GM18507 (cell line): ENCODE measurements at places on chromosomes 1 and 21.

DNA sequence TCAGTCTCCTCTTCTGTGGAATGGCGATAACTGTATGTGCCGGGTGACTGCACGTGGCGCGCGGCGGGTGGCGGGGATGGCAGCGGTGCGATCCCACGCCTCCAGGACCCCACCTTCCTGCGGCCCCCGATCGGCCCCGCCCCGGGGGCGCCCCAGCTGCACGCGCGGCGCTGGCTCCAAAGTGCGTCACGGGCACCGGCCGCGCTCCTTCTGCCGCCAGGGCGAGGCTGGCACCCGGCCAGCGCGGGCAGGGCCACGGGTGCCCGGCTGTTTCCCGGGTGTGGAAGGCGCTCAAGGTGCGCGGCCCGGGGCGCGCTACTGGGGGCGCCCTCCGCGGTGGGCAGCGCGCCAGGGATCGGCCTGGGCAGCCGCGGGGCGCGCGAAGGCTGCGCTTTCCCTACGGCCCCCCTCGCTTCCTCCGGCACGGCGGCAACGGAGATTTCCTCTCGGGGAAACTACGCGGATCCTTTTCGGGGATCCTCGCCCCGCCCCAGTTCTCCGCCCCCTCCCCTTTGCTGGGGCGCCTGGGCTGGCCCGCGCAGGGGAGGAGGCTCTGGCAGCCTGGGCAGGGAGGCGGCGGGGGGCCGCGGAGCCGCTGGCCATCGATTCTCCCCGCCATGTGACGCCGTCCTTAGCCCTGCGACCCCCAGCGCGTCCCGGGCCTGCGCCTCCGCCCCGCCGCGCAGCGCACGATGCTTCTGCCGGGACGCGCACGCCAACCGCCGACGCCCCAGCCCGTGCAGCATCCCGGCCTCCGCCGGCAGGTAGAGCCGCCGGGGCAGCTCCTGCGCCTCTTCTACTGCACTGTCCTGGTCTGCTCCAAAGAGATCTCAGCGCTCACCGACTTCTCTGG lies at the start of gene EVA1C:
TSS of gene EVA1C (plus strand) at position 545 of the 853 bp plus-strand sequence. CDS start at position 693, 148 bp downstream.
- no peak for DNase-seq

GRCh38 chr1:200676829-200677228 lies 7.1 kb upstream of the DDX59 start:
- no peak for DNase-seq

DNA sequence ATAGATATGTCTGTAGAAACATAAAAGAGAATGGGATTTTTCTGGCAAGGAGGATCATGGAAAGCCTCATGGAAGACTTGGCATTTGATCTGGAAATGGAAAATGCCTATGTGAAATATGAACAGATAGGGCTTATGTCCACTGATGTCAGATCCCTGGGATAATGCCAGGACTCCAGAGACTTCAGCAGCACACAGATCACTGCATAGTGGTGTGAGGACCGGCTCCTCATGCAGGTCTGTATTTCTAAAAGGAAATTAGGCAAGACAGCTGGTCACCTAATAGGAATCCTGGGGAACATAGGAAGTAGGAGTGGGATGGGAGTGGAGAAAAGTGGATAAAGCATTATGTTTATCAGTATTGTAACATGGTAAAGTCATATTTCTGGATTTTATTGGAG lies 56.8 kb upstream of the IPO9 start:
- DNase-seq, result no peak

DNA sequence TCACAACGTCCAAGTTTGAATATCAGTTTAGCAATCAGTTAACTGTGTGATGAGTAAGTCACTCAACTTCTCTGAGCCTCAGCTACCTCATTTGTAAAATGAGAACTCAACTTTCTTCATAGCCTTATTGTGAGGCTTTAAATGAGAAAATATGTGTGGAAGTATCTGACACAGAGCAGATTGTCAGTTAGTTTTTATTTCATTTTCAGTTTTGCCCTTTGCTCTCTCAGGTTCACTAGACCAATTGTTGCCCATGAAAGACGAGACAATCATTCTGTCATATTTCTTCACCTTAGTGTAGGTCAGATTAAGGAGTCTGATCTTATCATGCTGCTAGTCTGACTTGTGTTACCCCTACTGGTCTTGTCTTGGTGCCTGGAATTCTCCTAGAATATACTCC lies 232.8 kb upstream of the PTBP2 start:
- DNase-seq, result no peak

GRCh38 chr1:107965110-107965991 lies at the start of gene VAV3:
Gene VAV3 (minus strand): TSS chr1:107965180. CDS start chr1:107964869, 311 bp downstream.
- DNase-seq, result no peak

DNA sequence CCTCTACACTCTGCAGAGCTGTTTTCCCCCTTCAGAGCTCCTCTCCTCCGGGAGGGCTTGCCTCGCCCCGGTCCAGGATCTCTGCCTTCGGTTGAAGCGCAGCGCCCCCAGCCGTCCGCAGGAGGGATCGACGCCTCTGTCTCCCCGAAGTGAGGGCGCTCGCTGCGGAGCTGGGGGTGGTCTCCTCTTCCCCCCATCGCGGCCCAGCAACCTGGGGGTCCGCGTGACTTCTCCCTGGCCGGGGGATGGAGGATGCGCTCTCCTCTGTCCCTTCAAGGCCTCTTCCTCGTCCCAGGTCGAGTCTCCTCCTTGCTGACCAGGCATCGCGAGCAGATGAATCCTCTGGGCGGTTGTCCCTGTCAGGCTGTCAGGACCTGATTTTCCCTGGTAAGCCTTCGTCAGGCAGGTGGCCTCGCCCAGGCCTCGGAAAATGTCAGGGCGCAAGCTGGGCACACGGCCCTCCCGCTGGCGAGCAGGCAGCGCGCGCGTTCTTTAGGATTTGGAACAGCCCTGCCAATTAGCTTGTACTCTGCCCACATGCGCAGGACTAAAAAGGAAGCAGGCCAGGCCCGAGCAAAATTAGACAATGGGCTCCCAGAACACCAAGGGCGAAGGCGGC lies 90.5 kb downstream of the EDEM3 start:
- DNase-seq, result peak; percentile 29

DNA sequence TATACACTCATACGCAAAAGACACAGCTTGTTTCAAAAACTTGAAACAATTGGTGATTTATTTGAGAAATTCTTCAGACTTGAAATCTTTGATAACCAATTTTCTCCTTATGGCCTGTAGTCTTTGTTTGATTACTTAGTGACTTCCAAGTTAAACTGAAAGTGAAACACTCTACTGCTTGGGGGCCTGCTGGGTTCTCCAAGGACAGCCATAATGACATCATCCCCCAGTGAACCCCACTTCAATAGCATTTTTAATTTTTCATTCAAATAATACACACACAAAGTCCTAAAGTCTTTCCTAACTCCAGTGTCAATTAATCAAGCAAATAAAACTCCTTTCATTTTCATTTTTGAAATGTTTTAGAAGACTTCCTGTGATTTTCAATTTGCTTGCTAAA lies 59.2 kb downstream of the KRTAP19-8 start:
- no peak for DNase-seq

GRCh38 chr1:104761961-104762570 lies 1012.4 kb downstream of the AMY1C start:
- DNase-seq, result no peak

- no peak for DNase-seq
These were observed 39.7 kb upstream of the PADI2 start for GRCh38 chr1:17158961-17159360.

GRCh38 chr1:231986631-231987336 lies 360.2 kb downstream of the DISC1 start:
- no peak for DNase-seq

DNA sequence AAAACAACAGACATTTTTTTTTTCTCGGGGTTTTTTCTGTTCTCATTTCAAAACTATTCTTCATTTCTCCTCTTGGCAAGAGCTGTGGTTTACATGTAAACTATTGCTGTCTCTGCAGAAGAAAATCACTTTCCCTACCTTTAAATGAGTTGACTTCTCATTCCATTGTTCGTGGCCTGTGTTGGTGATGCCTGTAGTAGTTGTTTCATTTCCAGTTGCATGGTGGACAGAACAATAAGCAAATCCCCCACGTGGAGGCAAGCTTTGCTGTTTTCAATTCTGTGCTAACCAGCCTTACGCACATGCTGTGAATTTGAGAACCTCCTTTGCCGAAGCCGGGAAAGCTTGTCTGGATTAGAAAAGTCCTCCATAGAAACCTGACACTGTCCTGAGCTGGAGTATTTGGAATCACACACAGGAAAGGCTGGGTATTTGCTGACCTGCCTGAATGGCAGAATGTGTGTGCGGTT lies 26.2 kb upstream of the MAP3K7CL start:
- DNase-seq, result no peak

- no peak for DNase-seq
These were observed 115.1 kb upstream of the JUN start for GRCh38 chr1:58898739-58899586.

- DNase-seq, result no peak
These were observed 35.6 kb downstream of the IL23R start for GRCh38 chr1:67201891-67202290.

DNA sequence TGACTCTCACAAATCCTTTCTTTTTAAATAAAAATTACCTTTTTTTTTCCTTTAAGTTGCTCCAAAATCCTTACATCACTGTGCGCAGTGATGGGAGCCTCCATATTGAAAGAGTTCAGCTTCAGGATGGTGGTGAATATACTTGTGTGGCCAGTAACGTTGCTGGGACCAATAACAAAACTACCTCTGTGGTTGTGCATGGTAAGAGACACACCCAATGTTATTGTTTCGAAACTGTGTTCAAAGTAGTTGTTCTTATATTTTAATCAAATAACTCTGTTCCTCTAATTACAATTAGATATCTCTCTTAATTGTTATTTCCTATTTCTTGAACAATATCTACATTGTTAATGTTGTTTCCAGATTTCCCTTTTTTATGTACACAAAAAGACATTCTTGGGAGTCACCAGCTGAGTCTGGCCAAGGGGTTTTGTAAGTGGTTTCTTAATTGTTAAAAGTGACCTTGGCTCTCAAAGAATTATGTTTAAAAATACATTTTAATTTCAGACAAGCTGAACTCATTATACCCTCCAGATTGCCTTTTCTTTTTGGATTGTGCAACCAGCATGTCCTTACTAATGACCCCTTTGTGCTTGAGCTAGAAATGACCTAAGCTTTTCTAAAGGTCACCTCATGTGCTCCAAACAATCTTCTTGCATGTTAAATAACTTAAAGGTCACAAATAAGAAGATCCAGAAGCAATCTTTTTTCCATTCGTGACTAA lies 250.1 kb downstream of the HMCN1 start:
- no peak for DNase-seq

DNA sequence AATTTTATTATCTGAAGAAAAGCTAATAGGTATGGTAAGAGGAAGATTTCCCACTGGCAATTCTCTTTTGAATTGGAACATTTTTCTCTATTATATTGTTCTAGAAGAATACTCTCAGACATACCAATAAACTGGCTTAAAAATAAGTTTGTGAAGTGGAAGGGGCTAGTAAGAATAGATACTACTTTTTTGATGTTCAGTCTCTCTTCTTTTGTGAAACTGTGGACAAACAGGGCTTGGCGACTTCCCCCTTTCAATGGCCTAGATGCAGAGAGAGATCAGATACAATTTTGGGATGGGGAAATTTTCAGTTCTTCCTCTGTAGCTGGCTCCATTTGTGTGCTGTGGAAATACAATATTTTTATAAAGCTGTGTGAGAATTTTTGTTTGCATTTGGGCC lies 2.5 kb downstream of the PBX1 start:
- no peak for DNase-seq

GRCh38 chr1:4963251-4963650 lies 308.8 kb downstream of the AJAP1 start:
- no peak for DNase-seq

GRCh38 chr1:3930301-3931006 lies 30.4 kb upstream of the C1orf174 start:
- DNase-seq, result no peak

- DNase-seq, result no peak
These were observed 4.0 kb upstream of the CSF3R start for GRCh38 chr1:36486439-36487335.

- peak; percentile 60 for DNase-seq
These were observed 24.0 kb downstream of the QSOX1 start for GRCh38 chr1:180178511-180179161.

DNA sequence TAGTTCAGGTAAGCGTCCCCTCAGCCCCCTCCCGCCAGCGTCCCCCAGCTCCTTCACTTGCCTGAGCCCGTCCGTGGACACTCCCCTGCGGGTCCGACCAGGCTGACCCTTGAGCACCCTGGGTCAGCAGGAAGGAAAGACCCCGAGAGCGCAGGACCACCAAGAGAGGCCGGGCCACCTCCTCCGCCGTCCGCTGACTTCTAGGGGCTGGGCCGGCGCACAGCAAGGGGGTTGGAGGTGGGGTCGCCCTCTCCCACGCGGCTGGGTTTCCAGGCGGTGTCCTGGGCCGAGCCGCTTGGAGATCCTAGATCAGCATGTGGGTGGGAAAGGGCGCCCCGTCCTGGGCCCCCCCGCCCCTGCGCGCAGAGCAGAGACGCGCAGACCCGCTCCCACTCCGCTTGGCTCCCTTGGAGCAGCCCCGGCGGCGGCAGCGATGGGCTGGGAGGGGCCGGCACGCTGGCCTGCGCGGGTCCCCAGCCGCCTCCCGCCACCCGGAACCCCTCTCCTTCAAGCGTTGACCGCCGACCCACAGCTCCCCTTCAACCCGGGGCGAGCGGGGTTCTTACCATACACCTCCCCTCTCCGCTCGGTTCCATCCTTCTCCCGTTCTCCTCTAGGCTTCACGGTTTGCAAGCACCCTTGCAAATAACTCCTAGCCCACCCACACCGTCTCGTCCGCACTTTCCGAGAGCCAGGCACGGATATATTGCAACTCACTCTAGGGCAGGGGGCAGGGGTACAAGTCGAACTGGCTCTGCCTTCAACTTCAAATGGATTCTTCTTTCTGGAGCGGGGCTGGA lies 7.5 kb downstream of the KNCN start:
- no peak for DNase-seq

DNA sequence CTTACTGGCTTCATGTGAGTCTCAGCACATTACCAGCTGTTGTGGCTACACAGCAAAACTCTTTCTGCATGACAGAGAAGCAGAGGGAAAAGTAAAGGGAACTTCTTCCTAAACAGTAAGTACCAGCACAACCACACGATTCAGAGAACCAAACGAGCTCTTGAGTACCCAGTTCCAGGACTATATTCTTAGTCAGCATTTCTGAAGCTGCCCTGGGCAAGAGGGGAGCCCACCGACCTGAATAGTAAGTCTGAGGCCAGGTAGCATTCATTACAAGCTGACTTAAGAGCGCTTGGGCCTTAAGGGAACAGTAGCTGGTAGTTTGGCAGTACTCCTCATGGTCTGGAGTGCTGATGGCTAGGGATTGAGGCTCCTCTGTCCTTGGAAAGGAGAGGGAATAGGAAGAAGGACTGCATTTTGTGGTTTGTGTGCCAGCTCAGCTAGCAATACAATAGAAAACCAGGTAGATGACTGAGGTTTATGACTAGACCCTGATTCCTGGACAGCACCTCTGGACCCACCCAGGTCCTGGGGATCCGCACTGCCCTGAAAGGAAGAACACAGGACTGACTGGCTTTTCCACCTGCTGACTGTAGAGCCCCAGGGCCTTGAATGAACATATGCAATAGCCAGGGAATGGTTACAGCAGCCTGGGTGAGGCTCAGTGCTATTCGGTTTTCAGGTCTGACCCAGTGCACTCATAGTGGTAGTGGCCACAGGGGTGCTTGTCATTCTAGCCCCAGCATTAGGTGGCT lies 396.8 kb upstream of the PRMT6 start:
- DNase-seq, result no peak
